ENCODE measurements at places on chromosomes 7 and 10.

- DNase-seq: no peak
Measured at GRCh38 chr7:71145906-71146901, 14.3 kb downstream of the GALNT17 start.

GRCh38 chr10:62177111-62177510, 91.5 kb downstream of the RTKN2 start:
- DNase-seq: no peak

GRCh38 chr7:26584987-26585665, 279.3 kb downstream of the SKAP2 start:
- DNase-seq: no peak

- DNase-seq: peak; percentile 1
Measured at GRCh38 chr10:132111121-132111731, 45.5 kb downstream of the JAKMIP3 start.

GRCh38 chr7:876972-877311, 588 bp downstream of the GET4 start:
- DNase-seq: no peak

GRCh38 chr7:98286093-98286539, 4.6 kb downstream of the BRI3 start:
- no peak for DNase-seq

- DNase-seq: peak; percentile 64
Measured at GRCh38 chr7:144437370-144438191, 34.1 kb upstream of the NOBOX start.

DNA sequence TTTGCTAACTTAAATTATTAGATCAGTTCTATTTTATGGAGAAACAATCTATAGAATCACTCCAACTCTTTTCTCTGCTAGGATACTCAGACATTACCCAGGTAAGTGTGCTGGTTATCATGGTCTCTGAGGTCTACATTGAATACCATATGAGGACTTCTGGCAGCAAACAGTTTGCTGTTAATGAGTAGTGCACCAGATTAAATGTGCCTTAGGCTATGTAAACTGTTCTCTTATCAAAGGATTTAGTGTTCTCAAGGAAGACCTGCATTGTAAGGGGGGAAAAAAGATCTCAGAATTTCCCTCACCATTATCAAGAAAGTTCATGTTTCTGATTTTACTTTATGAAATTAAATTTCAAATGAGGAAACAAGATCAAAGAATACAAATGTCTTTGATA, 107.5 kb downstream of the ITGB8 start:
- DNase-seq: no peak

DNA sequence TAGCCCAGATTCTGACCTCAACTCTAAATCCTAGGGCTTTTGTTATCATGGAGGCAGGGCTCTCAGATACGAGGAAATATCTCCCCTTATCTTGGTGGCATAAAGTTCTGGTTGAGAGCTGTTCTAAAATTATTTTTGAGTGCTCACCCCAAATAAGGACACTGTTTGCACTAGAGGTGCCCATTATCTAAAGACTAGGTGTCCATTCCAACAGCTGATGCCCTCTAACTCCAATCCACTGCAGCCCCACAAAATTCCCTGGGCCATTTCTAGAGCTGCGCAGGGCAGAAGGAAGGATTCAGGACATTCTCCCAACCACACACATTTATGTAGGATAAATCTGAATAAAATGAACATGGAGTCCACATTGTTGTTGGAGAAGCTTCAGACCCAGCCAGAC, 301.9 kb downstream of the FGFR2 start:
- no peak for DNase-seq

DNA sequence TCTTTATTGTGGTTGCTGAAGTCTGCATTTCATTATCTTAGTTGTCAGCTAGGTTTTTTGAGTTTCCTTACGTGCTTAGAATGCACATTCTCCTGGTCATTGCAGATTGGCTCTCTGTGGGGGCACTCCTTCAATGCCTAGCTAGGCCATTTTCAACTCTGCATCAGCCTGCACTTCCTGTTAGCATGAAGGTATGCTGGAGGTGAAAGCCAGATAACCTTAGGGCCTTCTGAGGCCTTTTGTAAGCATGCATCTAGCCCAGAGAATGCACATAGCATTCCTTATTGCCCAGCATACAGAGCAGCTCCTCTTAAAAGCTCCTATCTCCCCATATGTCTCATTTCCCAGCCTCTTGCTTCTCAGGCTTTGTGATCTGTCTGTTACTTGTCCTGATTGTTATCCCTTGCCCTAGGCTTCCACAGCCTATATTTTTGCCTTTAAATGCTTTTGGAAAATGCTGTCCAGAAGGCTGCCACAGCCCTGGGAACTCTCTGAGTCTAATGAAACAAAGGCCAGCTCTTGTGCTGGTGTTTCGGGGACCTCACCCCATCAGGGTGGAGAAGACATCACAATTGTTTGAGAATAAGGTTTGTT, 108.1 kb upstream of the IGFBP3 start:
- DNase-seq: no peak

GRCh38 chr10:84537447-84537931, 209.1 kb downstream of the CCSER2 start:
- DNase-seq: peak; percentile 47

GRCh38 chr10:18767981-18768380, 108.8 kb downstream of the ARL5B start:
- DNase-seq: no peak

DNA sequence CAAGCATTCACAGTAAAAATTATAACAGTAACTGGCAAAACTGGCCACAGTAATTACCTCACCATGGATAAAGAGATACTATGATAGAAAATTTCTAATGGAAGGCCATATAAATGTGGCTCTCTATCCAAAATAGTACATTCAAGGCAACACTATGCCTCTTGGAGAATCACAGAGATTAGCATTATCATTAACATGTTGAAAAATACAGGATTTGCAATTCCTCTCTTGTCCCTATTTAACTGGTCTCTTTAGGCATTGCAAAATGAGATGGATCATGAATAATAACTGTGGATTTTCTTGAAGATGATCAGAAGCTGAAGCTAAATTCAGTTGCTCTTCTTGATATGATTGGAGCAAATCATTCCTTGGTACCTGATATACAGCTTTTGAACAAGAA, 100.8 kb upstream of the HGF start:
- DNase-seq: no peak

GRCh38 chr7:71752171-71752935, 620.4 kb downstream of the GALNT17 start:
- DNase-seq: peak; percentile 80

DNA sequence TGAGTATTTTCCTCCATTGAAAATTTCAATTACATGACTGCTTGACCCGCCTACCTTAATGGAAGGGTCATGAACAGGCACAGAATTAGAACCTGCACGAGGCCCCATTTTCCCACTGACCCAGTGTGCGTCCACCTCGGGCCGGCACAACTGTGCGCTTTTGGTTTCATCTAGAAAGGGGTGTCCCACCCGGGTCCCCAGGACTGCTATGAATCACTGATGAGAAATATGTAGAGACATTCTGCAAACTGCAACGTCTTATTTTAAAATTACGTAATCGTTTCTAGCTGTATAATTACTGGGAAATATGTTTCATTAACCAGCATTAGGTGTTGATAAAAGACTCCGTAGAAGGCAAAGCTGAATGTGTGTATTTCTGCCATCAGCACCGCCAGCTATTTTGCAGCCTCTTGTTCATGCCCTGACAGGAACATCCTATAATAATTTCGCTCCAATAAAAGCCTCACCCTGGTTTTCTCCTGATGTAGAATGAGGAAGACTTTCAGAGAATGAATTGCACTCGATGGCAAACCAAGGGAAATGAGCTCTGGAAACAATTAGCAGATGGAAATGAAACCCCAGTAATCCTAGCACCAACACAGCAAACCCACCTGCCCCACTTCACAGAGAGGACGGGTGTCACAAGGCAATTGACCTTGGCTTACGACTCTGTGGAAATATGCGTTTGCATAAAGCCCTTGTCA, 562.1 kb downstream of the DNAJB6 start:
- no peak for DNase-seq

DNA sequence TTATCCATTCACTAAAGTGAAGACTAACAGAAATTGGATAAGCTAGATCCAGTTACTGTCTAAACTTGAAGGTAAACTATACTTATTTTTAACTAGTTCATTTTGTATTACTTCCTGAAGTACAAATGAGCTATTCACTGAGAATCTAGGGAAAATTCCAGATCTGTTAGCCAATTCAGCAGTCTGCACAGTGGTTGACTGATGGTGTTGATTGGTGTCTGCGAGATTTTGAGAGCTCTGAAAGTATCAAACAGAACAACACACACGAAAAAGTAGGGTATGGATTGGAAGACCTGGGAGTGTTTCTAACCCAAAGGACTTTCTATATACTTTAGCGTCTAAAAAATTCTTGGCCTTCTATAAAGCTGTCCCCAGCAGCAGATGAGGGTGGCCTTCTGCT, 33.6 kb upstream of the AGR2 start:
- DNase-seq: no peak

DNA sequence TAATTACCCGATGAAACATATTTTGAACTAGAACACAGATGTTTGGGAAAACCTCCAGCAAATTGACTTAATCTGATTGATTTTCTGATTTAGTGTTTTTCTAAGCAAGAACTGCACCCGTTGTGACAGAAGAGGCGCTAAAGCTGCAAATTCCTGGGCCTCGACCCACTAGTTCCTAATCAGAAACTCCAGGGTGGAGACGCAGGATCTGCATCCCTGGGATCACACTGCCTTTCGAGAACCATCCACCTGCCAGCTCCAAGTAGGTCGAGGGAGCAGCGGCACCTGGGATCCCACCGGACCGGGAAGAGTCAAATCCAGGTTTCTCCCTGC, 136.8 kb upstream of the CDCA7L start:
- no peak for DNase-seq

- no peak for DNase-seq
Measured at GRCh38 chr7:134533288-134533771, 6.0 kb downstream of the AKR1B10 start.

- DNase-seq: no peak
Measured at GRCh38 chr7:47602272-47603004, 20.5 kb upstream of the TNS3 start.

DNA sequence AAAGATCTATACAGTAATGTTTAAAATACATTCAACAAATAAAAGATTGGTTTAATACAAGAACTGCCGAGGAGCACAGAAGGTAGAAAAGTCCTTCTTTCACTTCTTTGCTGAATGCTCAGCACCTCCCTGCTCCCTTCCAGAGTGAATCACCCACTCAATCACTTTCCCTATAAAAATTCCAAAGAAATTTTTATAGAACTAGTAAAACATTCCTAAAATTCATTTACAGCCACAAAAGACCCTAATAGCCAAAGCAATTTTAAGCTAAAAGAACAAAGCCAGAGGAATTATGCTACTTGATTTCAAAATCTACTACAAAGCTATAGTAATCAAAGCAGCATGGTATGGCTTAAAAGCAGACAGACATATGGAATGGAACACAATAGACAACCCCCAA, 320.9 kb downstream of the PCLO start:
- no peak for DNase-seq

- DNase-seq: no peak
Measured at GRCh38 chr10:121669028-121669374, 70.8 kb upstream of the FGFR2 start.

DNA sequence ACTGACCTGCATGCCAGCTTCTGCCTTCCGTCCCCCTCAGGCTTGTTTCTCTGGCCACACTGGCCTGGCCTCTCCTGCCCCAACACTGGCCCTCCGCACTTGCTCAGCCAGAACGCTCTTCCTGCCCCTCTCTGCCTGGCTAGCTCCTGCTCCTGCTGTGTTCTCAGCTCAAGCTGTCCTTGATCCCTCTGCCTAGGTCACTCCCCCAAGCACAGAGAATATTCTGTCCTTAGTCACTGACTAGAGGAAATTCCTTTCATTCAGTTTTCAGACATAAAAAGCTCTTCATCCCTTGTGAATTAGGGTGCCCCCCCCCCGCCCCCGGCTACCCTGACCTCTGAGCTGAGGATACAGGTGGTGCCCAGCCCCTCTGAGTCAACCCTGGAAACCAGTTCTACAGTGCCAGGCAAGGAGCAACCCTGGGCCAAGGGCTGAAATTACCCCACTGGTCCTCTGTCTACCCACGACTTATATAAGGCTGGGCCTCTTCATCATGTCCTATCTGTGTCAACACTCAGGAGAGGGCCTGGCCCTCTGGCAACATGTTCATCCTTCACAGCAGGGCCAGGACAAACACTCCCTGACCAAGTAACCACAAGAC, 6.6 kb upstream of the SGPL1 start:
- no peak for DNase-seq

GRCh38 chr10:18087355-18087754, 52.9 kb upstream of the CACNB2 start:
- DNase-seq: no peak

DNA sequence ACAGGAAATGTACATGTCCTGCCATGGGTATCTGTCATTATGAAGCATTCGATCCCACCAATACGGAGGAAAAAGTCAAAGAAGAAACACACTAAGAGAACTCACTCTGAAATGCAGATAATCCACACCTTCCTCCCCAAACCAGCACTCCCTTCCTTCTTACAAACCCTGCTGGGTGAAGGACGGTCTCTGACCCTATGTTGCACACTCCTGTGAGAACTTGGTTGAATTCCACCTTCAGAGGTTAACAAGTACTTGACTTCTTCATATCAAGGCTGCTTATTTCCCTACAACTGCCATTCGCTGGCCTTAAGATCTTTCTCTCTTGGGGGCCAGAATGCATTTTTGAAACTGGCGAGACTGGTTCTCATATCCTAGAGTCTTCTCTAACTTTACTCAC, 16.6 kb downstream of the YWHAG start:
- DNase-seq: no peak

DNA sequence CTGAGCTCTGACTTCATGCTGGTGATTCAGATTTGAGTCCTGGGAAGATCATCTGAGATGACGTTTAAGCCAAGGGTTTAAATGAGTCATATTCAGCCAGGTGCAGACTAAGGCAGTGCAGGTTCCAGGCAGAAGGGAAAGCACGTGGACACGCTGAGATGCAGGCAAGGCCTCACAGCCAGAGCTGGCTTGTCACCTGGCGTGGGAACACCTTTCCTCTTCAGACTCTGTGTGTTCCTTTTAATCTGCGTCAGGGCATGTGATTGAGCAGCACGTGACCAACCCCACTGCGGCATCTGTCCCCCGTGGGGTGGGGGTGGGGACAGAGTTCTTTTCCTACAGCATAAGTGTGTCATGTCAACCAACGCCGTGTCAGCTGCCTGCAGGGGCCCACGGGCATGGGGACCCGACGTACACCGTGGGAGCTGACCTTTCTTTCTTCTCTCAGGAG, 10.7 kb upstream of the IDI2 start:
- no peak for DNase-seq

DNA sequence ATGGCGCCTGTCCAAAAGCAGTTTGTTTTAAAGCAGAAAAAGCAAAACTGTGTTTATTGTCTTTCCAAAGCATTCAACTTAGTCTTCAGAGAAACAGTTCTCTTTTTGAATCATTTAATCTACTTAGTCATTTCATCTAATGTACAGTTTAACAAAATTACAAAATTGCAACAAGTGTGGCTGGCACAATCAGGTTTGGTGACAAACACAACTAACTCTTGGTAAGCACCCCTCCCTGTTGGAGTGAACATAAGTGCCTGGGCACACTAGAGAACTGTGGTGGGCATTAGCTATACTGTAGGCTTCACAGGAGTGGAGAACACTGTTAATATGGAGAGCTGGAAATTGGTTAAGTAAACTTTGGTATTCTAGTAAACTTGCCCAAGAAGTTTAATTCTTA, 6.9 kb downstream of the CREM start:
- DNase-seq: no peak
